ENCODE measurements at places on chromosomes 13 and 19.

GRCh38 chr13:99331881-99332293, 24.7 kb upstream of the GPR183 start:
- no peak for DNase-seq

DNA sequence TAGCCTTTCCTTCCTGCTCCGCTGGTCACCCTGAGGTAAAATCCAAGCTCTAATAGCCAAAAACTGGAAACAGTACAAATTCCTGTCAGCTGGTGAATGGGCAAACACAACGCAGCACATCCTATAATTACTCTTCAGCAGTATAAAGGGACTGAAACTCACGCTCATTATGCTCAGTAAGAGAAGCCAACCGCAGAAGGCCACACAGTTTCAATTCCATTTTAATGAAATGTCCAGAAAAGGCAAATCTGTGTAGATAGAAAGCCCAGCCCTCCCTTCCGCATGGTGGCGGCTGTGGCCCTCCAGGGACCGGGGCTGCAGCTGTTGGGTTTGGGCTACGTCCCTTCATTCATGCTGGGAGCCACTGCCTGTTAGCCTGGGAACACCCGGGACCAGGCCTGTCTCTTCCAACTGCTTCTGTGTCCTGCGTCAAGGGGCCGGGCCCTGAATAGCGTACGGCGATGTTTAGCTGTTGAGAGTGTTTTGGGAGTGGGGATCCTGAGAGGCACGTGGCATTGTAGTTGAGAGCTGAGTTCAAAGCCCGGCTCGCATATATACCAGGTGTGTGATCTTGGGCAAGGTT, 23.5 kb downstream of the NKPD1 start:
- no peak for DNase-seq

DNA sequence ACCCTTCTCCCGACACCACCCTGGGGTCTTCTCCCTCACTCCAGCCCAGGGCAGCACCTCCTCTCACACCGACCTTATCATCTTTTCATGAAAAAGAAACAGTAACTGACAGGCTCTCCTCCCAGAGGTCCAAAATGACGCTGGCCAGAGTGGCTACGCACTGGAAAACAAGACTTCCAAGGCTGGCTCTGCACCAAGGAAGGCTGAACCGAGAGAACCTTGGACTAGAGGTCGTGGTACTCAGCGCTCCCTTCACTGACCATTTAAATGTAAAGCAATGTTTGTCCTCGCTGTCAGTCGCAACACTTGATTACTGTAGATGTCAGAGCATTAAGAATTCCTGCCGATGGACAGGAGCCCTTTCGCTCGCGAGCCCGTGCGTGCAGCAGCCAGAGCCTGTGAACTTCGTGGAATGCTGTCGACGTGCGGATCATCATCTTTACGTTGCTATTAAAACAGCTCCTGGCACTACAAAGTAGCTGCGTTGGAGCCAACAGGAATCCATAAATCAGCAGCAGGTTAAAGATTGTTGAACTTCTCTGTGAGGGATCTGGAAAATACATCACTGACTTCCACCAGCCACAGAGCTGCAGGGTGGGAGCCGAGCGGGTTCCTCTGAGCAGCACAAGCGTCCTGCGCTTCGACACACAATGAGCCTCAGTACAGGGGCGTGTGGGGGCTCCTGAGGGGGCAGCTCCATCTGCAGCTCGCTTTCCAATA, 125.5 kb upstream of the MCF2L start:
- DNase-seq: no peak

DNA sequence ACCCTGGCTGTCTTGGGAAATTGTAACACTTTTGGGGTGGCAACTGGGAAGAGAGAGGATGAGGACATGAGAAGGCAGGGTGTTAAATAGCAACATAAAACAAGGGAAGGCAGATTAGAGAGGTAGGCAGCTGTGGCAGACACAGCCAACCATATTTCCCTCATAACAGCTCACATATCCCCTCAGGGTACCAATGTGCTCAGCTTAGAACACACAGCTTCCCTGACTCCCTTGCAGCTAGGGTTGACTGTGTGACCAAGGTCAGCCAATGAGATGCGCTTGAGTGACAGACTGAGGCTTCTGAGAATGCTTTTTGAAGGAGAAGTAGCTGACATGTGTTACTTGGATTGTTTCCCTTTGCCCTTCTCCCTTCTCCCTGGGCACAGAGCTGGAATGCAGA, 28.8 kb upstream of the SPATA13 start:
- DNase-seq: no peak

GRCh38 chr13:63206461-63206860, 1790.8 kb upstream of the PCDH20 start:
- DNase-seq: no peak

All from nephron progenitor cell (in vitro differentiated cells).